ENCODE measurements at places on chromosomes 16 and 17.

DNA sequence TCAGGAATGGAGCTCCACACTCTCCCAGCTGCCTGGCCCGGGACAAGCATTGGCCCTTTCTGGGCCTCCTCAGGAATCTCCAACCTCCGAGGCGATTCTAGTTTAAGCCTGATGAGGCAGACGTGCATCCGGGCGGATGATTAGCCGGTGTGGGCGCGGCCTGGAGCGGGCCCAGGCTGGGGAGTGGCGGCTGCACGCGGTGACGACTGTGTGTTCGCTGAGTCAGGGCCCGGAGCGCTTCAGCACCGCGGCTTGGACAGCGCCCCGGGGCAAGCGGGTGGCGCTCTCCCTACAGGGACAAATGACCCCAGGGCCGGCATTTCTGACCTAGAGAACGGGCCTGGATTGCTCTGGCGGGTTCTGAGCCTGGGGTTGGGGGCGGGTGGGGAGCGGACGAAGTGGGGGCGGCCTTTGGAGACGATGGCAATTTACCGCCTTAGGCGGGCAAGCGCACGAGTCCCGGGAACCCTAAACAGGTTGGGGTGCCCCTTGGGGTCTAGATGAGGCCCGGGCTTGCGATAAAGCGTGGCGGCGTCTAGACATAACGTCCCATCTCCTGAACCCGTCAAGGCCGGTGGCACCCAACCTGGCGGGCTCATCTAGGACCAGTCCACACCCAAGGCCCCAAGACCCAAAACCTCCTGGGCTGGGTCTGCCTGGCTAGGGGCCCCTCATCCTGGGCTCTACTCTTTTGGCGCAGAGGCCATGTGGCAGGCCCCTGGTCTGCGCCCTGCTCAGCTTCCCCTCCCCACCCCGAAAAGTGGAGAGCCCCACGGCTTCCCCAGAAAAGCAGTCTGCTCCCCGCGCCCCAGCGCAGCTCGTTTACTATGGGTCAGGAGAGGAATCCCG, 22.3 kb upstream of the ZNHIT3 start:
- DNase-seq: peak; percentile 30

DNA sequence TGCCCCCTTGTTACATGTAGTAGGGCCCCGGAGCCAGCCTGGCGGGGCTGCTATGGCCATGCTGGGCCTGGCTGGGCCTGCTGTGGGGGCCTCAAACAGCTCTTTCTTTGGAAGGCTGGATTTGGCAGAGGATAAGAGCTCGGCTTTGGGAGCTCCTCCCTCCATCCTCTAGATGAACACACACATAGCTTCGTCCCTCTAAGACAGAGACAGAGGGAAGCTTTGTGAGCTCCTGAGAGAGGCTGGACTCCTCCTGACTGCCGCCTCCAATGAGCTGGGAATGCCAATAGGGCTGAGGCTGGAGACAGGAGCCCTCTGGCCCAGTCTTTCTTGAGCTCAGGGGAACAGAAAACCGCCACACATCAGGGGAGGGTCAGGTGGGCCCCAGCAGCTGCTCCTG, 37.3 kb upstream of the CDC42EP4 start:
- no peak for DNase-seq

DNA sequence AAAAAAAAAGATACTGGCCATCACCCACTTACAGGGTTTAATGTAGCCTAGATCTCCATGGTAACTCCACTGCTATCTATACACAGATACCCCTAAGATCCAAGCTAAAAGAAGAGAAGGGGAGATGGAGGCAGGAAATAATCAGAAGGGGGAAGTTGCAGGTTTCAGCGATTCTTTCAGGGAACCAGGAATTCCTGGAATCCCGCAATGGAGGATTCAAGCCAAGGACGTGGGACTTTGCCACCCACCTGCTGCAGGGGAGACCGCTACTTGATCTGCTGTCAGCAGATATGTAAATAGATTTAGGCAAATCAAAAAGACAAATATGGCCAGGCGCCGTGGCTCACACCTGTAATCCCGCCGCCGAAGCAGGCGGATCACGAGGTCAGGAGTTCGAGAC, 121.1 kb downstream of the AIPL1 start:
- DNase-seq: no peak

DNA sequence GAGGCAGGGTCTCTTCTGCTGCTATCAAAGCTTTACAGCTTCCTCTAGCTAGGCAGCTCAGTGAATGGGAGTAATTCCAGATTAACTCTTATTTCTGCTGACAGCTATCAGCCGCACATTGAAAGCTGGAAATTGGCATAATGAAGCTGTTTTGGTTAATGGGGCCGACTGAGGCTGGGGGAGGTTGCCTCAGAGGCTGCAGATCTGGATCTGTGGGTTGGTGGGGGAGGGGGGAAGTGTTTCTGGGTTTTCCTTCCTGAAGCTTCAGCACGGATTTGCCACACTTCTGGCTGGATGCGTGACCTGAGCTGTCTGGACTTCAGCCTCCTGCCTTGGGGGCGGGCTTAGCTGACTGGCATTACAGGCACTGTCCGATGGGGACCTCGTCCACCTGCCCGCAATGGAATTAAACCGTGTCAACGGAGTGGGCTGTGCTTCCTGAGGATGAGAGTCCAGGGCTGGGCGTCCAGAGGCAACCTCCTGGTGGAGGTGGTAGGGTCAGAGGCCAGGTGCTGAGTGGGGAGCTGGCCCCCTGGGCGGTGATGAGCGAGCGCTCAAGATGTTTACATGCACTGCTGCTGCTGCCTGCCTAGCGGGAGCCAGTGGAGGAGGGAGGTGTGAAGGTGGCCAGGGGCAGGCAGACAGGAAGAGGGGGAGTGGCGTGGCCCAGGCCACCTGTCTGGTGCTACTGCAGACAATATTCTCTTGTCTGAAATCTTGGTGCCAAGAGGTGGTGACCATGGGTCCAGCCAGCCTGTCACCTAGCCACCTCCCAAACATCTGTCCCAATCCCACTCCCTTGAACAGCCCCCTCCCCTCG, 6.7 kb upstream of the ABCC3 start:
- DNase-seq: no peak

- DNase-seq: no peak
Measured at GRCh38 chr16:23182679-23183542, at the start of gene SCNN1G. Gene SCNN1G, plus strand, starts transcription at chr16:23182745. Its CDS starts 3,527 bp downstream, at chr16:23186272.

DNA sequence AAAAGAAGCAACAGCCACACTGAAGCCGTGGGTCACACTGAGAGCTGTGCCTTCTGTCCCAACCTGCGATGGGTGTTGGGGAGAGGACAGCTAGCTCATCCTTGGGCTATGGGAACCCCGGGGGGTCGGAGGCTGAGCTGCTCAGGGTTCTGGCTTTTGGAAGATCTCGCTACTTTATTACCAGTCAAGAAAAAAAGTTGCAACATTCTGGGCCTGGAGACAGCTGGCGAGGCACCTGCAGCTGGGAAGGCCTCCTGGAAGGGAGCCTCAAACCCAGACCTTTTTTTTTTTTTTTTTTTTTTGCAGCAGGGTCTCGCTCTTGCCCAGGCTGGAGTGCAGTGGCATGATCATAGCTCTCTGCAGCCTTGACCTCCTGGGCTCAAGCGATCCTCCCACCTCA, 24.9 kb downstream of the TPSD1 start:
- DNase-seq: no peak

DNA sequence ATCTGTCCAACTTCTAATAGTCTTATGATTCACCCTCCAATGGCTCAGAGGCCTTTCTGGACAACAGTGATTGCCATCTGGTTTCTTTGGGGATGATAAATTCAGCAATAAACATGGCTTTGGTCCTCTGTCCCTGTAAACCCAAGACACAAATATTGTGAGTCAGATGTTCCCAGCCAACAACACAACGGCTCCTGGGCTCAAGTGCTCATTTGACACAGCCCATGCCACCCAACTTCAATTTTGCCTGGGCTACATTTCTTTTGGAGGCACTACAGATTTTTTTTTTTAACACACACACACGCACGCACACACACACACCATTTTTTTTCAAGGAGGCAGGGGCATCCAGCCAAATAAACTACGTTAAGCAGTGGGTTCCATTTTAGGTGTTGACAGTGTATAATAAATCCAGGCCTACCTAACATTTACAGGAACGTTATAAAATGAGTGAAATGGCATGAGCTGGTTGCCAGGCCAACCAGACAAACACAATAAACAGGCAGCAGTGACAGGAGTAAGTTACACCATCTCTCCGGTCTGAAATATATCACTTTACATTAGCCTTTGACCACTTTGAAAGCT, 939.9 kb upstream of the SOX9 start:
- no peak for DNase-seq

DNA sequence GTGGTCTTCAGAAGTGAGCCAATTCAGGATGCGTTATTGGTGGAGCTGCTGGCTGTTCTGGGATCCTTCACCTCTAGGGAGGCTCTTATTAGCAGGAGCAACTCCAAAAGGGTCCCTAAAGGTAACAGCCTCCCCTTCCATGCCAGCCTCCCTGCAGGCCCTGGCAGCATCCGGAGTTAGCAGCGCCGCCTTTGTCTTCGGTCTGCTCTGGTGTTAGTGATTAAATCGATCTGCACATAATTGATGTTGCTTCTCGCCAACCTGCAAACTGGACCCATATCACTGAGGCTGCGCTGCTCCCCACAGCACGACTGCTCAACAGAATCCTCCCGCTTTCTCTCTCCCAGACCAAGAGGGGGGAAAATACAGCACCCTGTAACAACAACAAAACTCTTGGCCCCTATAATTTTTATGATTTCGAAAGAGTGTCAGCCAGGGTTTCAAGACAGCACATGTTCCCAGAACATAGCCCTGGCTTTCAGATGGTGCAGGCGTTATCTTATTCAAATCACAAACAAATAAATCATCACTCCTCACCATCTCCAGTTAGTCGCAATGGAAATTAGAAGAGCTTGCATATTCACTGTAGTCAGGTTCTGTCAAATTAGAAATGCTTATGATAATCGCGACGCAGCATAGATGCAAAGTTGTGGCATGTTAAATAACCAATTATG, 76.0 kb downstream of the IRX3 start:
- no peak for DNase-seq

GRCh38 chr16:87959391-87959990, 8.3 kb downstream of the BANP start:
- no peak for DNase-seq

GRCh38 chr17:78322858-78323455, 36.9 kb downstream of the SOCS3 start:
- DNase-seq: no peak

GRCh38 chr17:67717192-67717623, 528 bp upstream of the NOL11 start:
- no peak for DNase-seq

GRCh38 chr17:50877838-50878237, 11.7 kb upstream of the TOB1 start:
- DNase-seq: no peak

DNA sequence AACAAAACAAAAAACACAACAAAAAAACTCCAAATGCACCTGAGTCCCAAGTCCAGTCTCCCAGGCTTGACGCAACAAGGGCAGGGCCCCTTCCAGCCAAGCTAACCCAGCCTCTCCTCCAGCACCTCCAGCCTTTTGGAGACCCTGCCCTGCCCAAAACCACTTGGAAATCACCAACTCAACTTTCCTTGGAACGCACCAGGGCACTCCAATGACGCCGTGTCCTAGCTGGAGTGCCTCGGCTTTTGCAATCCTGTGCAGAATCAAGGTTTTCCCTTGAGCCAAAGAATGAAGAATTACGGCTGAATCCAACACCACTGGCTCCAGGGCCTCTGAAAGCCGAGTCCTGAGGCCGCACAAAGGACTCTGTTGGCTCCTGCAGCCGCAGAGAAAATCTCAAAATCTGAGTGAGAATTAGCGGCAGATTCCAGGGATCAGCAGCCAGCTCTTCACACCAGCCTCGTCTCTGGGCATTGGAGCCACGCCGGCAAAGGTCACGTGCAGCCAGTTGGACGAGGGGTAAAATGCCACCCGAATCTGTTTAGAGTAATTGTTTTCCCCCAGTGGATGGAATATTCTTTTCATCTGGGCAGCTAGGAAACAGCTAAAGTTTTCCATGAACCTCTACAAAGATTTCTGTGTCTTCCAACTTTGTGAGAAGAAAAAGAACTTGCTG, 9.7 kb upstream of the BAIAP2 start:
- no peak for DNase-seq

DNA sequence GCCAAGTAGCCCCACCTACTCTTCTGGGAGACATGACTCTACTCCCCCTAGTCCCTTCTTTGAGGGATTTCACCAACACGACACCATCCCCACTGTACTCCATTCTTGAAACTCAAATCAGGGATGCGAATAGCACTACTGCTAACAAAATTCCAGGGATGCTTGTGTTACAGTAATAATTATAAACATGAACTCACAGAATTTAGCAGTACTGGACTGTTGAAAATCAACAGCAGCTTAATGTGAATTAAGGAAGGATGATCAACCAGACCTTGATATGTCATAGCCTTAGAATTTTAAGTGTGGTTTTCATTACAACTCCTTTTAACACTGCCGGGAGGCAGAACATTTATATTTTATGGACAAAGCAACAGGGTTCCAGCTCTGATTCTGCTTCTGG, 37.9 kb downstream of the AMFR start:
- no peak for DNase-seq

- no peak for DNase-seq
Measured at GRCh38 chr16:47732523-47733111, 271.5 kb downstream of the PHKB start.

DNA sequence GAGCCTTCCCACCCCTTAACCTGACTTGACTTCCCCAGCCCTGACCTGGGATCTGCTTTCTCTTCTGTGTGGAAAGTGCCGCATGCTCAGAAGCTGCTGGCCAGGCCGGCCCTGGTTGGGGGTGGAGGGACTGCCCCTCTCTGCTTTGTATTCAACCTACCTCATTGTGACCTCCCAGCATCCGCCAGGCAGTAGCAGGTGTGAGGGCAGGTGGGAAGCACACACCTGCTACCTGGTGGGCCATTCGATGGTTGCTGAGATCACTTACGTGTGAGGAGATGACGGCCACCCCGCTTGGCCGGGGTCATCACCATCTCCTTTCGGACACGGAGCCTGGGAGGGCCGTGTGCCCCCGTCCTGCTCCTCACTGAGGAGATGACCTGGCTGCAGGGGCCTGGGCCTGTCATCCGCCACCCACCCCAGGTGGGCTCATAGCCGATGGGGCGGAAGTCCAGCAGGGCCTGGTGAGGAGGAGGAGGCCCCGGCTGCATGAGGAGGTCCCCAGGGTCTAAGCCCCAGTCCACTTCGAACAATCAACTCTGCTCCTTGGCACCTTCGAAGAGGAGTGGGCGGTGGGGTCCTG, 7.1 kb downstream of the CPNE7 start:
- no peak for DNase-seq

Measured in CD4-positive, alpha-beta T cell treated with Interleukin-15 for 1 hour (primary cell).